Naive thymus-derived CD4-positive, alpha-beta T cell (primary cell): ENCODE measurements at places on chromosomes 11 and 22. TPM values are rescaled to one million over a fixed set of nuclear protein-coding genes. Genes with fewer than 3 reads are reported as not detected.

HEPHL1 gene
- total RNA-seq = not detected

TEAD1 gene
- not detected for total RNA-seq

WNT7B gene
- total RNA-seq = not detected in 2 replicates

SCUBE2 gene
- 0.45 TPM for total RNA-seq

TH gene
- total RNA-seq = not detected

BBOX1 gene
- not detected for total RNA-seq

TEX54 gene
- not detected for total RNA-seq

DNA sequence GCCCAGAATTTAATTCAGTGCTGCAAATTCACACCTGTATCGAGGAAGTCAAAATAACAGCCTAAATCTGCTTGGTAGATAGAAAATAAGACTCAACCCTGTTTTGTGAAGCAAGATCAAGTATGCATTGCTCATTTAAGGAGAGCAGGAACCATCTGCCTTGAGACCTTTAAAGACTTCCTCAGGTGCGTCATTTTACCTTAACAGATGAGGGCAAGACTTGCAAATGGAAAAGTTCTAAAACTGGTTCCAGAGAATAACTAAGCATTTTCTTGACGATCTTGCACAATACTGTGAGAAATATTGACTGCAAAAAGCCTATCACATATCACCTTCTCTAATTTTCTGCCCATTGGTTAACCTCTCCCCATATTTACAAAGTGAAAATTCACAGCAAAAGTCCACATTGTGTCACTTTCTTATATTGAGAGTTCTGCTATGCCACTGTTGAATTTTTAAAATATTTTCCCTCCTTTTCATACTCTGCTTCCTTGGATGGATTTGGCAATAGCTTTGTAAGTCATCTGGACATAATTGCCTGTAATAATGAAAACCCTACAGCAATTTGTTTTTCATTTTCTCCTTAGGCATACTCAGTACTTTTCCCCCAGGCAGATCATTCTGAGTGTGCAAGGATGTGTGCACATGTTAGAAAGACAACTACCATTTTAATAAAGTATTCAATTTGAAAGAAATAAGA is 234.2 kb downstream of the AASDHPPT start:
- no peak for DNase-seq

GRCh38 chr22:38754751-38755154 is 1.0 kb downstream of the SUN2 start:
- no peak for DNase-seq

DNA sequence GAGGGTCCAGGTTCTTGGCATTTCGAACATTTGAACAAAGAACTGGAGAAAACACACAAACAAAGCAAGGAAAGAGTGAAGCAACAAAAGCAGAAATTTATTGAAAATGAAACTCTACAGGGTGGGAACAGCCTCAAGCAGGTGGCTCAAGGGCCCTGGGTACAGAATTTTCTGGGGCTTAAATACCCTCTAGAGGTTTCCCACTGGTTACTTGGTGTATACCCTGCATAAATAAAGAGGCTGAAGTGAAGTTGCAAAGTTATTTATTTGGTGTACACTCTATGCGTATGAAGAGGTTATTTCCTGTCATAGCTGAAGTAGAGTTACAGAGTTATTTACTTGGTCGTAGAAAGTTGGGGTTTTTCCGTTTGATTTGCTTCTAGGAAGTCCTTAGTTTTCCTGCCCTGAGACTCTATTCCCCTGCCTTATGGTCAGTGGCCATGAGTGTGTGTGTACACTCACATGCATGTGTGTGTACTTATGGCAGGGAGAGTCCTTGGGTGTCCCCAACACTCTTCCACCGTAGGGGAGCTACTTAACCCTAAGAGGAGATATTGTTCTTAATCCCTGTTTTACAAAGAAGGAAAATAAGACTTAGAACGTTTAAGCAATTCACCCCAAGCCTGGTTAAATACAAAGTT is 5.6 kb upstream of the SMCO4 start:
- DNase-seq = no peak

GRCh38 chr11:27912916-27913315 is 195.0 kb downstream of the KIF18A start:
- DNase-seq = no peak

GRCh38 chr11:130124096-130124495 is 35.5 kb upstream of the ST14 start:
- no peak for DNase-seq

GRCh38 chr11:111840143-111840542 is 31.2 kb downstream of the ALG9 start:
- DNase-seq = no peak

DNA sequence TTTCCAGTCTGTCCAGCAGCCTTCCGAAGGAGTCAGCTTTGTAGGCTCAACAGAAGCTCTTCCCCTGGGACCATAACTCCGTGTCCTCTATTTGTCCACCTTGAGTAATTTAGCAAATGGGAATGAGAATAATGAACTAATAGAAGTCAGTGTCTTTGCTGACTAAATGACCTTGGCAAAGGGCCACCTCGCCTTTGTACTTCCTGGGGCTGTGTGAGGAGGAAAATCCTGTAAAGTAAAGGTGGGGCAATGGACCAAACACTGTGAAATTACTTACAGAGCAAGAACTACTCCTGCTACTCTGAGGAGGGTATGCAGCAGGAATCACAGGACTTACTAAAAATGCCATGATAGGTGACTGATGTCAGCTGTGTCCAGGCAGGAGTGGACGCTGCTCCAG is 36.2 kb upstream of the CSNK2A3 start:
- no peak for DNase-seq

GRCh38 chr11:23956586-23956985 is 540.3 kb upstream of the LUZP2 start:
- no peak for DNase-seq

DNA sequence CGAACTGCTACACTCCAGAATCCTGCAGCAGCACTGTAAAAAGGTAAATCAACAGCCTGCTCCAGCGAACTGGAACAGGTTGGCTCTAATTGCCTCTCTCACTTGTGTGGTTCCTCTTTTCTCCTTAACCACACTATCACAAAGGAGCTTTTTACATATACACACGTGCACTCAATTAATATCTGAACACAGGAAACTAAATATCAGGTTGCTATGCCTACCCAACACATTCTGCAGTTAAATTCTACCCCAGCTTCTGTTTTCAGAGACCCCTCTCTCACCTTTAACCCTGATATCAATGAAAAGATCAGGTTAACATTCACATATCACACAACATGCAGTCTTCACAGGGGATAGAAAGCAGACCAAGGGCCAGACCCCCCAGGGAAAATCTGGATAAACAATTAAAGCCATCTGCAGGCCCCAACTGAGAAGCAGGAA is 11.0 kb downstream of the RBFOX2 start:
- no peak for DNase-seq
